GM04504 (cell line): ENCODE measurements at places on chromosomes 6 and 20.
A peak's percentile ranks its signal among the peaks of the same experiment; 100 is the strongest.

DNA sequence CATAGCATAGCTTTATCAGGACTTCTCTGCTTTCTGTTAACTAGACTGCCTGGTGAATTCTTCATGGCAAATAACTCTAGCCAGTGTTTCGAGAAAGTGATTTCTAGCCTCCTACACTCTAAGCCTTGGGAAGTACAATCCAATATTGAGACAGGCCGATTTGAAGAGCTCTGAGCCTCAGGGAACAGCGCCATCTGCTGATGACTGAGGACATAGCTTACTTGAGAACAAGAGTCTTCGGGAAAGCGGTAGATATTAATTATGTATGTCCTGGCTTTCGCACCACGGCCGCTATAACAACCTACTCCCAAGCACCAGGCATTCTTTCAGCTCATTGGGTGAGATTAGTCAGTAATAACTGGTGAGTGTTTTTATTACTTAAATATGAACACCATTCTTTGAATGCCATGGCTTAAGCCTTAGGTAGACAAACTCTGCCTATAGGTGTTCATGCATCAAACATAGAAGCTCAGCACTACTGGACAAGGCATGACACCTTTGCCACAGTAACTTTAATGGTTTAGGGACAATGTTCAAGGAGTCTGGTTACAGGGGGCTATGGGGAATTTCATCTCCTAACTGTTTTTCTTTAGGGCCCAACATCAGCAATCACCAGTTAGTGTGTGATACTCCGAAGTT is 518.6 kb downstream of the BMP2 start:
- peak; percentile 47 for DNase-seq

DNA sequence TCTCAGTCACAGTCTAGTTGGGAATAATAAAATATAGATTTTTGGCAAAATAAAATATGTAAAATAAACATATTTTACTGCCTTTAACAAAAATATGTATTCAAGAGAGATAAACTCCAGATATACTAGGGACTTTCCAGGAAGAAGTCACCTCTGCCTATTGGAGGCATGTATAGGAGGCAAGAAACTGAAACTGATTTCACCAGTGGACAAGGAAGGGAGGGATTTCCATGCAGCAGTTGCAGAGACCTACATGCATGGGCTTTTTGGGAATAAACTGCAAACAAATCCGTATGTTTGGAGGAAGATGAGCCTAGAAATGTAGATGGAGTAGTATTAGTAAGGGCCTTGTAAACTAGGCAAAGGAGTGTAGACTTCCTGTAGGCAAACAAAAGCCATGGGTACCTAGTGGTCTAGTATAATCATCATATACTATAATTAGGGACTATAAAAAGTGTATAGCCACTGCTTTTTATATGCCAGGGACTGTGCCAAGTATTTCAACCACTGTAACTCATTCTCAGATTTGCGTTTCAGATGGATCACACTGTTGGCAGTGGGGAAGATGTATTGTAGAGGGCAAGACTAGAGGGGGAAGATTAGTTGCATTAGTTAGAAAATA is 38.9 kb downstream of the CD109 start:
- no peak for DNase-seq

GRCh38 chr6:134077301-134077700 is 24.9 kb upstream of the SLC2A12 start:
- DNase-seq, result no peak

- DNase-seq, result no peak
These were observed 211.8 kb downstream of the CDKAL1 start for GRCh38 chr6:20746024-20746423.

- no peak for DNase-seq
These were observed 153.0 kb downstream of the REV3L start for GRCh38 chr6:111329882-111330633.

- DNase-seq, result no peak
These were observed 16.8 kb upstream of the DCBLD1 start for GRCh38 chr6:117465691-117466090.

DNA sequence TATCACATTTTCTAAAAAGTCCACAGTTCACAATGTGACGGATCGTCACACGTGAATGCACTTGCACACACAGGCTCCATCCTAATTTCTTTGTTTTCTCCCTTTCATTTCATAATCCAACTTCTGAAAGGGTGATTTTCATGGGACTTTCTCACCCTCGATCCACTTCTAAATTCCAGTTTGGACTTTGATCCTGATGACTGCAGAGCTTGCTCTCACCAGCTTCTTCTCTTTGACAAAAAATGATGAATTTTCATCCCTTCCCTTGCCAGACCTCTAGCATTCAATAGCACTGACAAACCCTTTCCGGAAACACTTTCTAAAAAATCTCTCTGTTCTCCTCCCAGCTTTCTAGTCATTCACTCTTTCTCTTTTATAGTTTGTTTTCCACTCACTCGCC is 341.2 kb downstream of the SYNE1 start:
- no peak for DNase-seq

DNA sequence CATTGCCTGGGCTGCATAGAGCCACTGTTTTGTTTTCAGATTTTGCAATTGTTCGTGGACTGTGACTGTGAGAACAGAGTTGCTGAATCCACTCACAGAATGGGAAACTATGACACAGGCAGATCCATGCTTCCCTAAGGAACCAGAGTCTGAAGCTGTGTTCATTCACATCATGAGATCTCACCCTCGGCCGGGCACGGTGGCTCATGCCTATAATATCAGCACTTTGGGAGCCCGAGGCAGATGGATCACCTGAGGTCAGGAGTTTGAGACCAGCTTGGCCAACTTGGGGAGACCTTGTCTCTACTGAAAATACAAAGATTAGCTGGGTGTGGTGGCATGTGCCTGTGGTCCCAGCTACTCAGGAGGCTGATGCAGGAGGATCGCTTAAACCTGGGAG is 139.2 kb upstream of the SALL4 start:
- DNase-seq, result no peak

- DNase-seq, result no peak
These were observed 1172.2 kb upstream of the GJE1 start for GRCh38 chr6:140960566-140960965.

DNA sequence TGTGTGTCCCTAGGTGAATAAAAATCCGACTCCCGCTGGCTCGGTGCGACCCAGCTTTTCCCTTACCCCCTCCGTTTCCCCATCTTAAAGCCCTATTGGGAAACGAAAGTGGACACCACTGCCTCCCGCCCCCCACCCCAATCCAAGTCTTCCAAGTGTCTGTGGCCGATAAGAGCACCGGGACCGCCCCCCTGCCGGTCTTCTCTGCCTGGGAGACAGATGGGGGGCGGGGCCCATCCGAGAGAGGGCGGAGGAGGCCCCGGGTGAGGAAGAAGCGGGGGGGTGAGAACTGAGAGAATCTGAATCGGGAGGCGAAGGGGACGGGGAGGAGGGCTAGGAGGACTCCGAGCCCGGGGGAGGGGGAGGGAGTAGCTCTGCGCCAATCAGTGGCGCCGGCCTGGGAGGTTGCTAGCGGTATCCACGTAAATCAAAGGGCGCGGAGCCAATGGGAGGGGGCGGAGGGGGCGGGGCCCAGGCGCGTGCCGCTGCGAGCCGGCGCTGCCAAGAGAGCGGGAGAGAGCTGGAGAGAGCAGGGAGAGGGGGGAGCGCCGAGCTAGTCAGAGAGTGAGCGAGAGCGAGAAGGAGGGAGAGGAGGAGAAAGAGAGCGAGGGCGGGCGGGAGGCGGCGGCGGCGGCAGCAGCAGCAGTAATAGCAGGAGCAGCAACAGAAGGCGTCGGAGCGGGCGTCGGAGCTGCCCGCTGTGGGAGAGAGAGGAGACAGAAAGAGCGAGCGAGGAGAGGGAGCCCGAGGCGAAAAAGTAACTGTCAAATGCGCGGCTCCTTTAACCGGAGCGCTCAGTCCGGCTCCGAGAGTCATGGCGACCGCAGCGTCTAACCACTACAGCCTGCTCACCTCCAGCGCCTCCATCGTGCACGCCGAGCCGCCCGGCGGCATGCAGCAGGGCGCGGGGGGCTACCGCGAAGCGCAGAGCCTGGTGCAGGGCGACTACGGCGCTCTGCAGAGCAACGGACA is at the start of gene POU3F2:
Gene POU3F2, plus strand, starts transcription at position 515 of the 972 bp plus-strand sequence. Its CDS starts 300 bp downstream, at position 815.
- DNase-seq, result peak; percentile 71
